ENCODE measurements at places on chromosomes 7 and 10.

- DNase-seq: no peak
Observed at GRCh38 chr7:115881476-115881875, 149.1 kb downstream of the TFEC start.

- no peak for DNase-seq
Observed at GRCh38 chr10:100825325-100825875, 80.0 kb downstream of the PAX2 start.

GRCh38 chr10:16559236-16559773, 37.6 kb upstream of the C1QL3 start:
- no peak for DNase-seq

GRCh38 chr7:122161628-122162027, 17.6 kb upstream of the AASS start:
- no peak for DNase-seq

GRCh38 chr10:84783386-84783785, 455.0 kb downstream of the CCSER2 start:
- no peak for DNase-seq

GRCh38 chr10:78165617-78166016, 132.0 kb downstream of the RPS24 start:
- peak; percentile 61 for DNase-seq

DNA sequence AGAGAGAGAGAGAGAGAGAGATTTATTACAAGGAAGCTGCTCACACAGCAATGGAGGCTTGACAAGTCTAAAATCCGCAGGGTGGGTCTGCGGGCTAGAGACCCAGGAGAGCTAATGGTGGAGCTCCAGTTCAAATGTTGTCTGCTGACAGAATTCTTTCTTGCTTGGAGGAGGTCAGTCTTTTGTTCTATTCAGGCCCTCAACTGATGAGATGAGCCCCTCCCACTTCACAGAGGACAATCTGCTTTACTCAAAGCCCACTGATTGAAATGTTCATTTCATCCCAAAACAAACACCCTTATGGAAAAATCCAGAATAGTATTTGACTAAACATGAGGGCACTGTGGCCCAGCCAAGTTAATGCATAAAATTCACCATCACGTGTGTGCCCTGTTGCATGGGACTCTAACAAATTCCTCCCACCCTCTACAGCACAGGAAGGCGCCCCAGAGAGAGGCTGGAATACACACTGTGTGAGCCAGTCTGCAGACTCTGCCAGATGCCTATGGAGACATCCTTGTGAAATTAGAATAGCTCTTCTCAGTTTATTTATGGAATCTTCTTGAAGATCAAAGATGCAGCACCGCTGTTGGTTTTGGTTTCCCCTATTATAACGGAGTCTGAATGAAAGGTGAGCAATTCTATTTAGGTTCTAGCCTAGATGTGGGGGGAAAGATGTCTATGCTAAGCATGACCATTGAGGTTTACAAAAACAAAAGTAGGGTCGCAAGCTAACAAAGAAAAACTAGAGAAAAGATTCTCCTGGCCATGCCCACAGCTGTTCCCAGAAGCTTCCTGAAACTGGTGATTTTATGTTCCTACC, 123.0 kb upstream of the SFMBT2 start:
- no peak for DNase-seq

GRCh38 chr10:90788968-90789367, 68.9 kb downstream of the HTR7 start:
- no peak for DNase-seq

- DNase-seq: no peak
Observed at GRCh38 chr7:111011520-111011919, 79.4 kb upstream of the LRRN3 start.

DNA sequence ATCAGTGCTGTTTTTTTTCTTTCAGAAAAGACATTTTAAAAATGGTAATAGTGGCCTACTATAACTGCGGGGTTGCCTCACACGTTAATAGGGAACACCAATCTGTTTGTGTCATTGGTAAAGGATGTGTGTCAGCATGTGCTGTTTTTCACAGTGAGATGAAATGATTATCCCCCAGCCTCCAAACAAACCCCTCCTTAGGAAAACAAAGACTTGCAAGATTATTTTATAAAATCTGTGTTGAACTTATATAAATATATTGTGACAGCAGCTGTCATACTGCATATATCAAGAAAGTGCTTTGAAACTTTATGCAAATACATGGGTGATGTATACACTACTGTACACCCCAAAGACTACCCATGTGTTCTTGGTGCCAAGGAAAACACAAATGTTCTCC, 125.8 kb downstream of the BMPER start:
- no peak for DNase-seq

GRCh38 chr7:27961255-27961654, 219.3 kb downstream of the JAZF1 start:
- DNase-seq: no peak

DNA sequence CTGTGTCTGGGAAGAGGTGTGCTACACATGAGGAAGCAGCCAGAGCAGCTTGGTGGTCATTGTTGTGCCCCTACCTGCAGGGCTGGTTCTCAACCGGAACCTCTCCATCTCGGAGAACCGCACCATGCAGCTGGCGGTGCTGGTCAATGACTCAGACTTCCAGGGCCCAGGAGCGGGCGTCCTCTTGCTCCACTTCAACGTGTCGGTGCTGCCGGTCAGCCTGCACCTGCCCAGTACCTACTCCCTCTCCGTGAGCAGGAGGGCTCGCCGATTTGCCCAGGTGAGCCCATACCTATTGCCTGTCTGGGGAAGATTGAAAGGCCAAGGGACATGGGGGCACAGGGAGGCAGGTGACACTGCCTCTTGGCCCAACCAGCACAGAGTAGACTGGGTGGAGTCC, 29.3 kb upstream of the CSGALNACT2 start:
- no peak for DNase-seq

DNA sequence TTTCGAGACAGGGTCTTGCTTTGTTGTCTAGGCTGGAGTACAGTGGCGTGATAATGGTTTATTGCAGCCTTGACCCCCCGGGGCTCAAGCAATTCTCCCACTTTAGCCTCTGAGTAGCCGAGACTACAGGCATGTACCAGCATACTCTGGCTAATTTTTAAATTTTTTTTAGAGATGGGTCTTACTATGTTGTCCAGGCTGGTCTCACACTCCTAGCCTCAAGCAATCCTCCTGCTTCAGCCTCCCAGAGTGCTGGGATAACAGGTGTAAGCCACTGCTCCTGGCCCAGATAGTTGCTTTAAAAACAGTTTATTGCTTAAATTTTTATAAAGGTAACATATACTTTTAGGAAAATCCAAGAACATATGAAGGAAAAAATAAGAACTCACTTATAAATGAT, 26.3 kb downstream of the NEURL1 start:
- no peak for DNase-seq

- DNase-seq: no peak
Observed at GRCh38 chr10:132162021-132162531, 24.7 kb upstream of the DPYSL4 start.

DNA sequence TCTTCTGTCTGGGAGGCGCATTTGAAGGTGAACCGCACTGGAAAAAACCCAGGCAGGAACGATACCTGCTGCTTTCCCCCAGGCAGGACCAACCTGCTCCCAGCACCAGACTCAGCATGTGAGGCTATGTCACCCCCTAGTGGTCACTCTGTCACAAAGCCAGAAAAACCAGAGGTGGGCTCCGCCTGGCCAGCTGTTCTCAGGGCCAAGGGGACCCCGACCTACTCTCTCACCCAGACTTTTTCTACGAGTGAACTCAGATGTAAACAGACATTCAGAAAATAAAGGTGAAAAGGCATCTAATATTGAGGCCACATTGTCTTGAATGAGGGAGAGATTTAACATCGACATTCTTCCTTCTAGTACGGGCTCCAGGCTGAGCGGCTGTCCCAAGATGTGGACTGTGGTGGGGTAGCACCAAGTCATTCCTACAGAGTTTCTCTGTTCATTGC, 117.3 kb downstream of the PRKAG2 start:
- DNase-seq: no peak

GRCh38 chr10:96512524-96513304, 1.0 kb downstream of the TLL2 start:
- no peak for DNase-seq

- no peak for DNase-seq
Observed at GRCh38 chr10:129193148-129193547, 273.9 kb upstream of the MGMT start.

GRCh38 chr7:103871473-103871872, 118.0 kb downstream of the RELN start:
- no peak for DNase-seq

GRCh38 chr7:118648002-118648401, 423.5 kb downstream of the ANKRD7 start:
- DNase-seq: no peak

DNA sequence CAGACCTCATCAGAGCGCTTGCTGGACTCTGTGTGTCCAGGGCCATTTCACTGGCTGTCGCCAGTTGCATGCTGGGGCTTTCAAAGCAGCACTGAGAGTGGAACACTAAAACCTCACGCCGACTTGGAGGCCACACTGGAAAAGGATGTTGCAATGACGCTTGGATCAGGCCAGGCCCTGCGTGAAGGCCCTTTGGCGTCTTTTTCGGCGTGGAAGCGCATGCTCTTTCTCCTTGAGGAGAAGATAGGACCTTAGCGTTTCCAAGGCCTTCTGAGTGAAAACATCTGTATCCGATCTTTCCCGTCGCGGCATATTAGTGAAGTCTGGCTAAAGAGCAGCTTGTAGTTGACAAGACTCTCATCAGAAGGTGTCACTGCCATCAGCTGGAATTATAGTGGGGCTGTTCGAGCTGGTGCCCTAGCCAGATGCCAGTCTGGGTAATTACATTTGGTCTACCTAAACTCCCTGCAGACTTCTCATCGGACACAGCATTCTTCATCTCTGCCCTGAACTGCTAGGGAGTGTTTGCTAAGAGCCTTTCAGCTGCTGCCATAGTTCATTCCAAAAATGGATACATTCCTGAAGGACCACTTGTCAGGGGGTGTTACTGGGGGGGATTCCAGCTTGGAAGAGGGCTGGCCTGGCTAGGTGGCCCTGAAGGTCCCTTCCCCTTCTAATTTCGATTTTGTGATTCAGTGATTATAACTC, 167.7 kb upstream of the TCF7L2 start:
- no peak for DNase-seq

DNA sequence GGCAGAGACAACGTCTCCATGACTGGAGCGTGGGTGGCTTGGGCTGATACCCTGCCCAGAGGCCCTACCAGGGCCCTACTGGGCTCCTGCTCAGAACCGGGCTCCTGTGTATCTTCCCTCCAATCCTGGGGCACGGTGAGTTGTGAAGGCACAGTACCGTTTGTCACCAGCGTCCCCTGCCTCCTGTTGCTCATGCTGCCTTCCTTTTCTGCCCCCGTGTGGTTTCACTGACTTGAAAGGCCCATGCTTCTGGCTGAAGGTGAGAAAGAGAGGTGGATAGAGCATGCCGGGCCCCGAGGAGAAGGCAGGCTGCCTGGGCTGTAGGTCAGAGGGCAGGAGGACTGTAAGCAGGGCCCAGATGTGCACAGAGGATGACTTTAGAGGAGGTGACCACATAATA, 9.1 kb upstream of the DMBT1 start:
- no peak for DNase-seq

DNA sequence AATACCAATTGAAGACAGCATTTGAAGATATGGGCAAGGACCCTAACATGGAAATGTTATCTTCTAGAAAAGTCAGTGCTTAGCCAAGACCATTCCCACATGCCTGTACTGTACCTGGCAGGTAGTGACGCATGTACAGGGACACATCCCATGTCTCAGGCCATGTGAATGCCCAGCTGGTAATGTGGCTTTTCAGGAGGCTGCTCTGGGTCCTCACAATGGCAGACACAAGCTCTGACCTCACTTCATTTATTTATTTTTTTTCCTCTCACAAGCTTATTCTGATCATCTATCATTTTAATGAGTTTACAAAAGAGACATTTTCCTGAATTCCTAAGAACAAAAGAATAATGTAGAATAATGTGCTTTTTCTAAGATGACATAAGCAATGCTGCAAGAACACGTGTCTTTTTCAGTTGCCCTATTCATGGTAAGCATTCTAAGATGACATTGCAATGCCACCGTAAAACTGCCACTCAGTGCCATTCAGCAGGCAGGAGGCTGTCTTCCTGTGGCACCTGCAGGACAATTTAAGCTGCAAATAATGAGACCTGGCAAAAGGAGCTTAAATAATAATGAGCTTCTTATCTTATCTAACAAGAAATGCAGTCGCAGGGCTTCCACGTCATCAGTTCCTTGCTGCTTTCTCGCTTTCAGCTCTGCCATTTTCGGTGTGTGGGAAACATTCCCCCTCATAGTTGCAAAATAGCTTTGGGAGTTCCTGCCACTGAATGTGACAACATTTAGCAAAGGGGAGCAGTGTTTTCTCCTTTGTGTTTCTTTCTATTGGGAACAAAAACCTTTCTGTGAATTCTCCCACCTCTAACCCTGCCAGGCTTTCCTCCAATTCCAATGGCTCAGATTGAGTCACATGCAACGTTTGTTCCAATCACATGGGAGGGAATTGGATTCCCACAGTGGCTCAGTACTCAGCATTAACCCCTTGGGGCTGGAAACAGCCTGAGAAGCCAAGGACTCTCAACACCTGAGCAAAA, 113.0 kb downstream of the SEC23IP start:
- no peak for DNase-seq

DNA sequence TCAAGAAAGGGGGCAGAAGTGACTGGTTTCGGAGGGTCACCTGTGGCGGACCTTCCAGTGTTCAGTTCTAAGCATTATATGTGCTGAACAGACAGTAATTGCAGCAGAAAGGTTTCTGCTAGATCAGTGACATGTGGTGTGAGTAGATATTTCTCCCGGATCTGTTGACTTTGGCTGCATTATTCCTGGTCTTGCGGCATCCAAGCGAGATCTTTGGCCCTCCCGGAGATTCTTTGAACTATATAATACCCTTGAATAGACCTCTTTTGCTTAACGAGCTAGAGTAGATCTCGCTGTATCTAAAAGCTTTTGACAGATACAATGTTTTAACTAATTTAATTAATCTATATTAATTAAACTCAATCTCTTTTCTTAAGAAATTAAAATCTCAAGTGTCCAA, 99.8 kb downstream of the PTN start:
- DNase-seq: peak; percentile 36

- DNase-seq: peak; percentile 34
Observed at GRCh38 chr10:36118314-36118713, 476.2 kb upstream of the FZD8 start.

- no peak for DNase-seq
Observed at GRCh38 chr7:36765605-36766004, 41.3 kb upstream of the AOAH start.
